ENCODE measurements at places on chromosomes 3 and 15.

DNA sequence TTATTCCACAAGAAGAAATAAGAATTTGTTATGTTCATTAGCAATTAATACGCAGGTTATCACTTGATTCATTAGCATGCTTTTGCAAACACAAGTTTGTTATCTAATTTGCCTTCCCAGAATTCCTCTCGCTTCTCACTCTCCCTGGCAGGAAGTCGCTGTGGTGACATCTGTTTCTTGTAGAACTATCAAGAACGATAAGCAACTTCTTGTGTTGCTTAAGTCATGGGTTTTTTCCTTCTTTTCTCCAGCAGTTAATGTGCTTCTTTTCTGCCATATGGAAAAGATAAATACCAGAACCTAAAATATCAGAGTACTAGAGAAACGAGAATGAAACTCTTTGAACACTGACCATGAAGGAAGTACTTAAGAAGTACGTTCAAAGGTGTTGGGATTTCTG is 99.8 kb upstream of the CHMP2B start:
- DNase-seq = peak; percentile 6

DNA sequence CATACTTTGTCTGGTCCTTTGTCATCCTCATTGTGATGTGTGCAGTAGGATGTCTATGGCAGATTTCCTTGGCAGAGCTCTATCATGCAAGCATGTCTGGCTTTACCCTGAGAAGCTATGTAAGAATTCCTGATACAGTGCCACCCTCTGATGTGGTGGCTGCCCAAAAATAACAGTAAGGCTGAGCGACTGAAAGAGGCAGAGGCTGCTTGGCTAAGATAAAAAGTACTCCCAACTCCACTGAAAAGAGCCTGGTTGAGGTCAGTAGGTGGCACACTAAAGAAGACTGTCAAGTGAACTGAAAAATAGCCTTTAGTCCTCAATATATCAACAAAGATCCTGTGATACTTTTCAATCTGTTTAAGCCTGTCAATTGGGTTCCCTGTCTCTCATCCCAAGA is 31.7 kb downstream of the BTLA start:
- no peak for DNase-seq

DNA sequence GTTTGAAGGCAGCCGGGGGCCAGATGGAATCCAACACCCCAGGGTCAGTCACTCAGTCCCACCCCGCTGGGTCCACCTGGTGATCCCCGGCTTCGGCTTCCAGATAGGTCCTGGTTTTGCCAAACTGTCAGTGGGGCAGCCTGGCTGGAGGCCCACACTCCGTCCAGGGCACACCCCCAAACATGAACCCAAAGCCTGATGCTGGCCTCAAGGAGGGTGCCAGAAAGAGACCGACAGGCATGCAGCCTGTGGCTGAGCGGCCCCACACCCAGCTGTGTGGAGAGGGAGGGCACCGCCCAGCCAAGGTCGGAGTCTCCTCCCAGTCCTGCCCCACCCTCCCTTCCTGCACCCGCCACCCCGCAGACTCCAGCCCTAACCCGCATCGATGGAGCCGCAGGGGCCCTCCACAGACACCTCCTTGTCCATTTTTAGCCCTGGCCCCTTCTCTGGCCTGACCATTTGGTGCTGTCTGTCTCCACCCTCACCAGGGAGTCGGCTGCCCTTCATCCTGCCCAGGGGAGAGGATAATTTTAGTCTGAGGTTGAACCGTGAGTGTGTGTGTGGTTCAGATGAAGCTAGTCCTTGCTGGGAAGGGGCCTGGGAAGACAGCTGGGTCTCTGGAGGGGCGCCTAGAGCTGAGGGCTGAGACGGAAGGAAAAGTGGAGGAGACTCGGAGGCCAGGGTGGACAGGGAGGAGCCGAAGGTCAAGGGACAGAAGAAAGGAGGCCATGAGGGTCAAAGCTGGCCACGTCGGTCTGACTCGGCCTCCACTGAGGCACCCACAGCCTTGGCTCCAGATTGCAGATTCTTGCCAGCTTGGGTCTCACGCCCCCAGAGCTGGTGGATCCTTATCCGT is 23.1 kb downstream of the TNK2 start:
- no peak for DNase-seq

DNA sequence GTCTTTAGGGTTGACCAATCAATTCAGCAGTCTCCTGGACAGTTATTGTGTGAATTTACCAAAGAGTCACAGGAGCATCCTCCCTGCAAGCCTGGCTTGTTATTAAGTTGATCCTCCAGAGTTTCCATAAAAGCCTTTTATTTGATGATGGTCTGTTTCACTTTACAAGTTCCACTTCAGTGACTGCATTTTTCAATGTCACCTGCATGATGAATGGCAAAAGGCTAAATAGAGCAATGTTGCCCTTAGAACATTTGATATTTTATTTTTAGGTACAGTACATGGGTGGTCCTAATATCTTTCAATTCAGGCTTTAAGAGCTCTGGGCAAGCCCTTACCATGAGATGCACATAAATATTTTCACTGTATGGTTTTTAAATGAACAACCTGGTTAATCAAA is 22.6 kb downstream of the GUCA1C start:
- no peak for DNase-seq

GRCh38 chr3:53287131-53287629 is 31.4 kb upstream of the TKT start:
- no peak for DNase-seq

Data from NB4 (cell line).